NCI-H510A (cell line): ENCODE measurements at places on chromosomes 16 and 17.

- no peak for DNase-seq
Measured at GRCh38 chr17:77217123-77217522, 76.4 kb downstream of the SEC14L1 start.

- no peak for DNase-seq
Measured at GRCh38 chr17:79983456-79983855, 52.2 kb downstream of the TBC1D16 start.

DNA sequence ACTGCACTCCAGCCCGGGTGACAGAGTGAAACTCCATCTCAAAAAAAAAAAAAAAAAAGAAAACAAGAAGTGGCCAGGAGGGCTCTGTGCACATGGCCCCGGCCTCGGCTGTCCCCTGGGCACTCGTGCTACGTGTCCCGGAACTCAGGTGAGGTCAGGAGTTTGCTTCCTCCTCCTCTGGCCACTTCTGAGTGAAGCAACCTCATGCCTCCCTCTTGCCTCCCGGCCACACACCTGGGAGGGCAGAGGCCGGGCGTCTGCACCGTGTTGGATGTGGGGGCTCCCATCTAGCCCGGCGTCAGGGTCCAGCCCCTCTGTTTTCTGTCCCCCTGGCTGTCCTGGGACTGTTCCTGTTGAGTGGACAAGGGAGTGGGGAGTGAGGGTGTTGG, 22.2 kb downstream of the ASPSCR1 start:
- no peak for DNase-seq

- DNase-seq, result no peak
Measured at GRCh38 chr16:11657556-11657955, 10.7 kb upstream of the SNN start.

- DNase-seq, result no peak
Measured at GRCh38 chr17:31126318-31126717, 31.5 kb downstream of the NF1 start.
